Activated CD4-positive, alpha-beta T cell treated with anti-CD3 and anti-CD28 coated beads, Interleukin-2, amount 10 ng/mL, durations not matched to agents 7 days and 5 days (primary cell): ENCODE measurements at places on chromosomes 4 and X. TPM values are rescaled to one million over a fixed set of nuclear protein-coding genes. Genes with fewer than 3 reads are reported as not detected.

STIM2 gene
- 56.2 TPM for total RNA-seq

BCLAF3 gene
- total RNA-seq, result 7.3 TPM

APLN gene
- 0.25 TPM for total RNA-seq

IL21 gene
- 0.69 TPM for total RNA-seq

GDPD2 gene
- 0.22 TPM for total RNA-seq

MEPE gene
- not detected for total RNA-seq

CHRNA9 gene
- not detected for total RNA-seq

XPNPEP2 gene
- 1.3 TPM for total RNA-seq

CD38 gene
- total RNA-seq, result 87.4 TPM

- DNase-seq, result no peak
These were observed 203.6 kb downstream of the BANK1 start for GRCh38 chr4:101993842-101994775.

- no peak for DNase-seq
These were observed 67.3 kb downstream of the SPRY1 start for GRCh38 chr4:123463869-123464268.

DNA sequence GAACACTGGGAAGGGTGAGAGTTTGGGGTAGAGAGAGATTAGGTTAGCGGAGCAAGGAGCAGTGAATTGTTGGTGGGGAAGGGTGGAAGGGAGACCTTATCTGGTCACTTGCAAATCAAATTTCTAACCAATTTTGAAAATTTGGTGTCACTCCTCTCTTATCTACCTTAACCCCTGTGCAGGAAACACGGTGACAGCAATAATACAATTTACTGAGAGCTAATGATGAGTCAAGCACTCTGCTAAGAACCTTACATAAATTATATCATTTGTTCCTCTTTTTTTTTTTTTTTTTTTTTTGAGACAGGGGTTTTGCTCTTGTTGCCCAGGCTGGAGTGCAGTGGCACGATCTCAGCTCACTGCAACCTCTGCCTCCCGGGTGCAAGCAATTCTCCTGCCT, 116.4 kb downstream of the C4orf51 start:
- no peak for DNase-seq

DNA sequence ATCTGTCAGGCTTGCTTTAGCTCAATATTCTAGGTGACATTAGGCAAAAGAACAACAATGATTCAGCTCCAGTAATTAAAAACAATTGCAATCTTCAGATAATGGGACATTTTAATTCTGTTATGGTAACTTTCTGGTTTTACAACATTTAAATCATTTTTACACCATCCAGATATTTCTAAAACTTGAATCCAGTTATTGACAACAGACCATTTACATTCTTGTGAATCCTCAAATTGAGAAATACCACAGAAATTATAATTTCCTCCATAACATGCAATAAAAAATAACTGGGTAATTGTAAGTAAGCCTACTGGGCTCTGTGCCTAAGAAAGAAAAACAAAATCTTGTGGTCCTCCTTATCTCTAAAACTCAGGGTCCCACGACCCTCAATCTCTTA, 195.0 kb upstream of the S100G start:
- DNase-seq, result no peak

GRCh38 chrX:101232316-101232715, 12.7 kb downstream of the DRP2 start:
- no peak for DNase-seq

GRCh38 chrX:1587161-1587560, 4.2 kb upstream of the AKAP17A start:
- no peak for DNase-seq

GRCh38 chr4:74376888-74377483, 12.0 kb downstream of the EREG start:
- no peak for DNase-seq

- no peak for DNase-seq
These were observed 726.5 kb downstream of the FAM133A start for GRCh38 chrX:94400488-94400887.

GRCh38 chr4:151629097-151629783, 131.6 kb downstream of the GATB start:
- DNase-seq, result no peak

DNA sequence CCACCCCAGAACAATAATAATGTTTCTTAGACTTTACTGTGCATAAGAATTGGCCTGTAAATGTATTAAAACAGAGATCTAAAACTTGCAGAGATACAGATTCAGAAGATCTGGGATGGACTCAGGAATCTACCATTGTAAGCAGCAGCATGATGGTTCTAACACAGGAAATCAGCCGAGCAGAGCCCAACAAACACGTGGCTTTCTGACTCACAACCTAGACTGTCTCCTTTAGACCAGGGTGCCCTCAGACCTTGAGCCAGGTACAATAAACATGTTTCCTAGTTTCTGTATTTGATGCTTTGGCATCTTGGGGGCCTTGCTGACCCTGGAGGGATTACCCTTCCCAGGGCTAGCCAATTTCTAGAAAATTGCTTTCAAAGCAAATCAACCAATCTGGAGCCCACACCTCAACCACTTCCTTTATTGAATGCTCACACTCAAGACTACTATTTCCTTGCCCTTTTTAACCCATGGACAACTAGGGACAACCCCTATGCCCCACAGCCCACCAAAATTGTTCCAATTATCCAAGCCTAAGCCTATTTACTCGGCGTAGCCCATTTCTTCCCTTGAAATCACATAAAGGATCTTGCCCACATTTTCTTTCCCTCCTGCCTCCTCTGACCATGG, 80.5 kb downstream of the TBC1D9 start:
- DNase-seq, result no peak

DNA sequence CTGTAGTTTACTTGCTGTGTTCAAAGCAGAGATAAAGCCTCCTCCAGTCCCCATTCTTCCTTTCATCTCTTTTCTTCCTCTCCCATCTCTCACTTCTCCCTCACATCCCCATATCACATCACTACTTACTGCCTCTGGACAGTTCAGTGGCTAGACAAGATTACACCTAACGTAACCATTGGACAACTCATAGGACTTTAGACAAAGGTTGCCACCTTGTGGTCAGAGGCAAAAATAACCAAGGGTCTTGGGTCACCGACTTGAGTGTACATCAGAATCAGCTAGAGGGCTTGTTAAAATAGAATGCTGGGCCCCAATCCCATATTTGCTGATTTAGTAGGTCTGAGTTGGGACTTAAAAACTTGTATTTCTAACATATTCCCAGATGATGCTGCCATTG, 109.3 kb upstream of the DGKK start:
- peak; percentile 45 for DNase-seq

DNA sequence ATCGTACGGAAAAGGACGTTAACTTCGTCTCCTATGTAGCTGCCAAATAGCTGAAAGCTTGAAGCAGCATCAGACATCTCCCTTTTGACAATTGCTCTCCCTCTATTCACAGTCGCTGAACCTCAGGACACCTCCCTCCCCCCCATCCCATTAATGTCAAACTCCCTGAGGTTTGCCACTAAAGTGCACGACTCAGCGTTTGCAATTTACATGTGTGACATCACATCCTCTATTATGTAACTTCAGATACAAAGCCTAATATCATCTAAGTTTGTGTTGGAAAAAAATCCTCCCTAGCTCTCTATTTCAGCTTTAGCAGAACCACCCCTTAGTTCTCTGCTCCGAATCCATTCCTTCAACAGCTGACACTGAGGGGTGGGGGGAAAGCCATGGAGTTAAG, 5.5 kb upstream of the NR3C2 start:
- DNase-seq, result no peak
